Stimulated activated CD8-positive, alpha-beta memory T cell treated with anti-CD3 and anti-CD28 coated beads, Interleukin-15, amount 100 ng/mL, for 4 hours (primary cell): ENCODE measurements at places on chromosomes 5 and 9.

- no peak for DNase-seq
These were observed 16.1 kb downstream of the PCSK5 start for GRCh38 chr9:75906531-75906930.

DNA sequence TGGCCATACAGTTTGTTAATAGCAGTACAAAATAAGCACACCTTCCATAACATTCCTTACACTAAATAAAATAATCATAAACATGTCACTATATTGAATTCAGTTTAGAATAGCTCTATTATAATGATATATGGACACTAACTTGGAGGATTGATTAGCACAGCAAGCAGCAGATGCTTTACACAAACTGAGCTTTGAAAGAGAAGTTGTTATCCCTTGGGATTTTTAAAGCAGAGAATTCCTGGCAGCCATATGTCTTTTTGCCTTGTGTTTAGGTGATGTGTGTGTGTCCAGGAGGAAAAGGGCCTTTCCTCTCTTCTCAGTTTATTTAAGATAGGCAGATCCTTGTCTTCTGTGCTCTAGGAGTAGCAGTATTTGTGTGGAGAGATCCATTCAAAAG lies 232.2 kb upstream of the GRIN3A start:
- no peak for DNase-seq

DNA sequence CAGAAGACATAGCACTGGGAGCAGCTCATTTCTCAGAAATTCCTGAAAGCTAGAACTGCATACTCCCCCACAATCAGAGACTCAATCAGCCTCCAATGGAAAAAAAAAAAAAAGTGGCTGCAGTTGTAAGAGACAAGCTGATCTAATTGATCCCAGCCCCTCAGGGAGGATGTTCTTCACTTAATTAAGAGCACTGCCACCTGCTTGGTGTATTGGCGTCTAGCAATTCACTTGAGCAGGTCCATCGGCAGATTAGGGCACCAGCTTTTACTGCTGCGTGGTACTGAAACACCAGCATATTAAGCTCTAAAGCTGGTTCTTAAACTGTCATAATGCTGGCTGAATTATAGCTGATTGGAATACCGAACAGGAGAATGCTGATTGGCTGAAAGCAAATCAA lies 1890.1 kb upstream of the WWC1 start:
- DNase-seq: no peak

- DNase-seq: no peak
These were observed 1587.6 kb upstream of the C9orf72 start for GRCh38 chr9:29160763-29161353.

- no peak for DNase-seq
These were observed 2.4 kb downstream of the ANAPC2 start for GRCh38 chr9:137185921-137186320.

- DNase-seq: no peak
These were observed 93.3 kb upstream of the BOD1 start for GRCh38 chr5:173709761-173710160.

- DNase-seq: no peak
These were observed 160.9 kb upstream of the SLC30A5 start for GRCh38 chr5:68932830-68933434.

GRCh38 chr5:168776070-168776469 lies 196.9 kb upstream of the PANK3 start:
- no peak for DNase-seq

GRCh38 chr5:109566361-109566760 lies 123.4 kb upstream of the MAN2A1 start:
- DNase-seq: no peak

DNA sequence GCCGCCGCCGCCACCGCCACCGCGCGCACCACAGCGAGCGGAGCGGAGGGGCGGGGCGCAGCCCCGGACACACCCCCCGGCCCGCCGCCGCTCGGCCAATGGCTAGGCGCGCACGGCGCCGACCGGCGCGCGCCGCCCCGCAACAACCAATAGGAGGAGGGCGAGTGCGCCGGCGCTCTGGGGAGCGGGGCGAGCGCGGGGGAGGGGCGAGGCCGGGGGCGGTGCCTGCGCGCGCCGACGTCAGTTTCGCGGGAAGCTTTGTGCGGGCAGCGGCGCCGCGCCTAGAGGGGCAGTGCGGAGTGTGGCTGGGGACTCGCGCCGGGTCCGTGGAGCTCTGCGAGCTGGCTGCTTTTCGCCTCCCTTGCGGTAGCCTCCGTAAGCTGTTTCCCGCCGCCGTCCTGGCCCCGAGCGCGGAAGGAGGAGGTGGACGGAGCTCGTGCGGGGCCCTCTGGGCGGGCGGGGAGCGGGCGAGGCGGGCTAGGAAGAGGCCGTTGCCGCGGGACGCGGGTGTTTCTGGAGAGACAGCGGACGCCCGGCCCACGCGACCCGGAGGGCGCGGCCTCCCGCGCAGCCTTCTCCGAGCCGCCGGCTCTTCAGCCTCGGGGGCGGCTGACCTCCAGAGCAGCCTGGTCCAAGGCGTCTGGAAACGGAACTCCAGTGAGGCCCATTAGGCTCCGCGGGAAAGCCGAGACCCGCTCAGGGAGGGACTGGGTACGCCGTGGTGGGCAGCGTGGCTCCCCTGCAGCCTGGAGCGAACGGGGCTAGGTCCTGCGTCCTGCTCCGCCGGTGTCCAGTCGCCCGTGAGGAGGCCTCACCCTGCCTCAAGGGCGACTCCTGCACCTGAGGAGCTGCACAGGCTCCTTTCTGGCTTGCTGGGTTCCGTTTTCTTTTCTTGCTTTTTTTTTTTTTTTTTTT lies at the start of gene ZMYND19:
ZMYND19 (minus strand) TSS at position 44 of the 915 bp plus-strand sequence. CDS start 249 bp downstream, outside the sequence.
- peak; percentile 66 for DNase-seq

DNA sequence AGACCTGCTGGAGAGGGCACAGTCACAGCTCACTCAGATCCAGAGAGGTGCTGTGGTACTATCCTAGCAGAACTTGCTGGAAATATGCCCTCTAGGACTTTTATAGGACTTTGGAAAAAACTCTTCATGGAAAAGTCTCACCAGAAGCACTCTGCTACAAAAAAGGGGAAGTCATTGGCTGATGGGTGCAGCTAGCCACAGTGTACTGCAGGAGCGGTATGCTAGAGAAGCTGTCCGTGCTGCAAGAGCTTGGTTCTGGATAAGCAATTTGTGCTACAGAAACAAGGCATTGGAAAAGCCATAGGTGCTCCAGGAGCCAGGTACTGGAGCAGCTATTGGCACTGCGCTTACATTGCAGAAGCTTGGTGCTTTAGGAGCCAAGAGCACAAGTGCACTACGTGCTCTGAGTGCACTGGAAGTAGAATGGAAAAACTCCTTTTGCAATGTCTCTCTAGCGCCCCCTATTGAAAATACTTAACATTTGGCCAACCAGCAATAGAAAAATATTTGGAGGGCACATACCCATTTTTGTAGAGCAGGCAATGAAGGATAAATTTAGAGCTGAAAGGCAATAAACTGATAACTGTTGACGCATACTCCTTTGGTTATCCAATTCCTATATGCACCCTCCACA lies 83.4 kb downstream of the MEGF10 start:
- no peak for DNase-seq

DNA sequence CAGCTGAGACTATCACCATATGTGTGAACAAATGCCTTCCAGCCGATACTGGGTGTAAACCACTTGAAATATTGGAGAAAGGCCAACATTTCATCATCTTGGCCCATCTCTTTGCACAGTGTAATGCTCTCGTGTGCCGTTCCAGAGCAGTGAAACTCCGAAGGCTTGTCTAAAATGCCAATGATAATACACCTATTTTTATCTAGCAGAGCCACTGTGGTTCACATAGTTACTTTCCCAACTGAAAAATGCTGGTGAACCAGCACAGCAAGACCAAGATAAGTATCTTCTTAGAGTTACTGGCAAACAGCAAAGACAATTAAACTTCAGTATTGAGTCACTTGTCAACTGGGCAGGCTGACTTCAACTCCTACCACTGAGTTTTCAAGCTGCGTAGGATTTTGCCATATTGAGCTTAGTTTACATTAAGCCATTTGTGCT lies 379.9 kb upstream of the ACTBL2 start:
- DNase-seq: no peak

GRCh38 chr5:115170134-115170928 lies 623 bp upstream of the TRIM36 start:
- DNase-seq: no peak

DNA sequence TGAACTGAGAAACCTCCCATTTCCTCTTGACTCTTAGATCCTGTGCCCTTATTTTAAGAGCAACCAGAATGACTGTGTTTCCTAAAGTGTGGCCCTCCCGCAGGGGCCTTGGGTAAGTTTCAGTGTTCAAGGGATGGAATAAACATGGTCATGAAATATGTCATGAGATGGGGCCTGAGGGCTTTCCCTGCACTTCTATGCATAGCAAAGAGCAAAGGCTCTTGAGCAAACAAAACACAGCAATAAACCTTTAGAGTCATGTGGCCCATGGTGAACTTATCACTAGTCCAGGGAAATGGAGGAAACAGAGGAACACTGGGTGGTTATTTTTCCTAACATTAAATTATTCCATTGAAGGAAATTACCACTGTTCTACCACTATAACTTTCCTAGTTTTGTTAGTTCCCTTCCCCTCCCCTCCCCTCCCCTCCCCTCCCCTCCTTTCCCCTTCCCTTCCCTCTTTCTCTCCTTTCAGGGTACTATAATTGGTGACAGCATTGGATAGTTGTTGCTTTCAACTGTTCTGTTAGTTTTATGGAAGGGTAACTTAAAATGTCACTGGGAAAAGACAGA lies 72.4 kb downstream of the CTSL start:
- no peak for DNase-seq

- no peak for DNase-seq
These were observed 52.9 kb upstream of the VLDLR start for GRCh38 chr9:2568689-2569088.

- peak; percentile 60 for DNase-seq
These were observed 1.5 kb downstream of the RNF145 start for GRCh38 chr5:159207686-159208513.
